ENCODE measurements at places on chromosomes 12 and 14.

- DNase-seq, result no peak
These were observed 66.9 kb upstream of the TBX3 start for GRCh38 chr12:114750917-114751316.

DNA sequence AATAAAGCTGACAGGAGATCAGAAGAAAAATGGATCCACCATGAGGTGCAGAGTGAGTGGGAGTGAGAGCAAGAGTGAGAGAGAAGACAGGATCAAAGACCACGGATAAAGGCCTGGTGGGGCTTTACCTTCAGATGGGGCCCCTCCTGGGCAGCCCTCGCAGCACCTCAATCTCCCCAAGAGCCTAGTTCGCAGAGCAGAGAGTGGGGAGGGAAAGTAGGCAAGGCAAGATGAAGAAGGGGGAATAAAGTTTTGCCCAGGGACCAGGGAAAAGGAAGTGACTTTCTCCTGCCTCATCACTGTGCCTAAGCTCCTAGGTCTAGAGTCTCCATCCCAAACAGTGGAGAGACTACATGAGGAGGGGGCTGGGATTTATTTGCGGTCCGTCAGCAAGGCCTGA is 10.3 kb downstream of the OR10P1 start:
- DNase-seq, result no peak

- no peak for DNase-seq
These were observed 125.1 kb upstream of the GARIN6 start for GRCh38 chr12:99522456-99522855.

DNA sequence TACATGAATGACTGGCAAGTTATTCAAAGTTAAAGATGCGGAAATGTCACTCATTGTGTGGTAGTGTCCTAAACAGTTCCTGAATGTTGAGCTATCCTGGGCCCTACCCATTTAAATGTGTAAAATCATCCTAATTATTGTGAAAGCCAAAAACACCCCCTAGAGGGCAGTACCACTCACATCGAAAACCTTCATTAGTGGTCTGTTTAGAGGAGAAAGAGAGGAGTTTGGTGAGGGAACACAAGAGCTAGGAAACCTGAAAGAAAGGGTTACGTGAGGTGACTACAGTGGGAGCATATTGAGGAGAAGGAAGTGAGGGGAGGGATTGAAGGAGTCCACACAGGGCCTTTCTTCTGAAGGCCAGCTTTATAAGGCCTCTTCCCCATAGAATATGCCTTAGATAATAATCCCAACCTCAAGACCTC is 2.5 kb upstream of the TEP1 start:
- no peak for DNase-seq

DNA sequence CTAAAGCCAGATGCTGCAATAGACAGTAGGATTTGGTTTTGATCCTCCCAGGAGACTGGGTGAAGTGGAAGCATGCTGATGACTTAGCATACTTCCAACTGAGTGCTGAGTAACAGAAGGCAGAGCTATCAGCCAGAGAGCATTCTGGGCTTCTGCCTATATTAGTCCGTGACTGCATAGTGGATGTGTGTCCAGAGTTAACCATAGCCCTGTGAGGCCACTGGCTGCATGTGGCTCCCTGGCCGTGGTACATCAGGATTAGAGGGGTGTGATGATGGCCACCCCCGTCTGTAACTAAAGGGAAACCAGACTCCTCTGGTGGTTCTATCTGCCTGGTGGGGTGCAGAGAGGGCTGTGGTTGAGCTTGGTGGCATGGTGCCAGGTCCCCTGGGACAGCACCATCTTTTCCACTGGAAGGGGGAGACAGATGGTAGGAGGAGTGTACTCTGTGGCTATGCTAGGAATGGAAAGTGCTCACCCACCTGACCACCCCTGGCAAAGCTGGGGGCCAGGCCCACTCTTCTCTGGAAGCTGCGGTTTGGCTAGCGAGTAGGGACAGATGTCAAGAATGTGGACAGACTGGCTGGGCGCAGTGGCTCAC is 27.4 kb downstream of the ABCD4 start:
- DNase-seq, result no peak

- DNase-seq, result no peak
These were observed 243.7 kb upstream of the RGS6 start for GRCh38 chr14:71688576-71688975.
